ENCODE measurements at places on chromosomes 11 and 22.

- no peak for DNase-seq
Measured at GRCh38 chr22:38513063-38513462, 7.0 kb upstream of the DDX17 start.

GRCh38 chr22:31099386-31099785, 8.0 kb downstream of the SELENOM start:
- DNase-seq = no peak

DNA sequence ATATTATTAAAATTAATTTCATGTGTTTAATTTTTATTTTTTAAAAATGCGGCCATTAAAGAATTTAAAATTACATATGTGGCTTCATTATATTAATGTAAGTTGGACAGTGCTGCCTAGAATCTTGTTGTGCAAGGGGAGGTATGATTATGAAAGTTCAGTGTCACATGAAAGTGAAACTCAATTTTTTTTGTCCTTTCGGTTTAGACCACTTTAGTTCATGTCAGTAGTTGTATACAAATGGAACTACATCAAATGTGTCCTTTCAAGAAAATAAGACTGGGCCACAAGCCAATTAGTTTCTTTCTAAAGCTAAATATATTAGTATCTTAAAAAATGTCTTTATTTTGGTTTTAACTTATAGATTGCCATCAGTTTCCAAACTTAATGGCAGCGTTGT, 35.7 kb downstream of the TBCEL start:
- no peak for DNase-seq

GRCh38 chr11:107859459-107860239, 1.1 kb upstream of the SLC35F2 start:
- DNase-seq = peak; percentile 26

- peak; percentile 83 for DNase-seq
Measured at GRCh38 chr11:76669901-76670484, 554 bp downstream of the LRRC32 start.

GRCh38 chr22:45648301-45649117, 23.1 kb upstream of the ATXN10 start:
- no peak for DNase-seq

GRCh38 chr22:20219667-20220628, 48.2 kb downstream of the RTN4R start:
- no peak for DNase-seq

DNA sequence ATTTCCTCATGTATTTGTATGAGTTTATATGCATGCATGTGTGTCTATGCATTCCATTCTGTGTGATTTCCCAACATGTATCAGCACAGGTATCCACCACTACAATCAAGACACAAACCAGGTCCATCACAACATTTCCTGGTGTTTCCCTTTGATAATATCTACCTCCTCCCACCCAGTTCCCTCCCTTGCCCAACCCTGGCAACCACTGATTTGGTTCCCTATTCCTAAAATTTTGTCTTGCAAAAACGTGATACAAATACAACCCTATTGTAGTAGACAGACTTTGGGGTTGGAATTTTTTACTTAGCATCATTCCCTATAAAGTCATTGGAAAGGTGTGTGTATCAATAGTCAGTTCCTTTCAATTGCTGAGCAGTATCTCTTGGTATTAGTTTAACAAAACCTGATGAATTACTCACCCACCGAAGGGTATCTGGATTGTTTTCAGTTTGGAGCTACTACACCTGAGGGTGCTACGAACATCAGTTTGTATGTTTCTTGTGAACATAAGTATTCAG, 51.8 kb upstream of the IGLL5 start:
- no peak for DNase-seq

GRCh38 chr22:17336061-17336460, 33.2 kb upstream of the CECR2 start:
- DNase-seq = no peak

GRCh38 chr11:125433454-125434121, 62.5 kb downstream of the FEZ1 start:
- peak; percentile 60 for DNase-seq

- no peak for DNase-seq
Measured at GRCh38 chr22:36311386-36312085, 58.6 kb downstream of the APOL1 start.

DNA sequence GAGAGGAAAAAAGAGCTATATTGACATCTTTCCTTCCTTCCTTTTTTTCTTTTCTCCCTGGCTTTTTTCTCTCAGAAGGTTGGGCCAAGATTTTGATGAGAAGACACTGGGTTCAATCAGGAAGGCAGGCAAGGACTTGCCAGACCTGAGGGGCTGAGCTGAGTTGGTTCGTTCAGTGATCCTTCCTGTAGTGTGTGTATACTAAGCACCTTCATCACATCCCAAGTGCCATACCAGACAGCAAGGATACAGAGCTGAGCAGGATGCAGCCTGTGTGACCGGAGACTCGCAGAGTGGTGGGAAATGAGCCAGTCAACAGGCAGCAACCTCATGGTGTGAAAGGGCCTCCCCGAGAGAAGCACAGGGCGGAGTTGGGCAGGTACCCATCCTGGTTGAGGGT, 95.5 kb downstream of the SPON1 start:
- no peak for DNase-seq

DNA sequence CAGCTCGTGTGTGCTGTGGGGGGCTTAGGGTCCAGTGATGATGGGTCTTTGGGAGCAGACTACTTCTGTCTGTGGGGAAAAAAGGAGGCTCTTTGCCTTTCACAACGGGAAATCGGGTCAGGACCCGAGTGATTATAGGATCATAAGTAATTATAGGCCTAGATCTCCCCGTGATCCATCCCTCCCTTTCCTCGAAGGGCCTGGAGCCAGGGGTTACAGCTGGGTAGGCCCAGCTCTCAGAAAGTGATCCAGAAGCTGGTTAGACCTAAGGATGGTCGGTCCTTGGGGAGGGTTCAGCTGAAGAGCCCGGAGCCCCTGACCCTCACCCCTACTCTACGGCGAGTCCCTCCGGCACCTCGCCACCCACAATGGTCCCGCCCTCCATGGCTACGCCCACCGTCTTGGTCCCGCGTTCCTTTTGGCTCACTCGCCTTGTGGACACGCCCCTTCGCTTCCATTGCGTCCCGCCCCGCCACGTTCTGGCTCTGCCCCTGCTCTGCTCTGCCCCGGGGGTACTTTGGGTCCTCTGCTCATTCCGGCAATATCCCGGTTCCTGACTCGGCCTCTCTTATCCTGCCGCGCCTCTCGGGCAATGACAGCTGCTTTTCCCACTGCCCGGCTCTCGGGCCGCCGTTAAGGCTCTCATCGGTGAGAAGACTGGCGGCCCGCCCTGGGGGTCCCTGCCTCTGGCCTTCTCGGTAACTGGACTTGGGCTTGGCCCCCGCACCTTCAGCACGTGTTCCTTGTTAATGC, 5.0 kb downstream of the IGSF22 start:
- DNase-seq = peak; percentile 67

DNA sequence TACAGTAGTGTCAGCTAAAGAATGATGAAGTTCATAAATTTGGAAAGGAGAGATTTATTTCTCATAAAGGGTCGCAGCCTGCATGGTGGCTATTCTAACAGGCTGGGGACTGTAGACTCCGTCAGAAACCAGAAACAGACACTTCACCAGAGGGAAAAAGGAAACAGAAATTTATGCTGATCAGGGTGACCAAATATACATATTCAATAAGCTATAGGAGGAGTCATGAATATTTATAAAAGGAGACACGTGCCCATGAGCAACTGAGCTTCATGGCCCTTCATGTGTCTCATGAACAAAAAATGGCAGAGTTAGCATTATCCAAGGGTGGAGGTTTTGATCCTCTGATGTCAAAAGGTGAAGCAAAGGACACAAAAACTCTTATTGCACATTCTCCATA, 392.1 kb downstream of the LARGE1 start:
- DNase-seq = no peak

- DNase-seq = no peak
Measured at GRCh38 chr11:34869425-34869824, 46.8 kb downstream of the APIP start.

GRCh38 chr11:6627762-6628241, 8.6 kb upstream of the TPP1 start:
- DNase-seq = no peak

DNA sequence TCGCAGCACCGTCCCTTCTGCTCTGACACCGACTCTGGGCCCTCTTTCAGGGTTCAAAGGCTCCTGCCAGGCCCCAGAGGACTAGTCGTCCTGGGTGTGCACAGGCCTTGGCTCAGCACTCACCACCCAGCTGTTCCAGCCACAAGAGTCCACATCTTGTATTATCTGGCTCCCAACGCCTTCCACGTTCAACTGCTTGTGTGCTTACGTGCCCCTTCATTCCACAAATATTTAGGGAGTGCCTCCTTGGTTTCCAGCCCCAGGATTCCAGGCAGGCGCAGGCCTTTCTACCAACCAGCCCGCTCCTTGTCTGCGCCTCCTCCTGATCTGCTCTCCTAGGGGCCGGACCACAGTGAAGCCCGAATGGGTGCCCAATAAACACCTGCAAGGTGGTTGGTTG, 70.9 kb downstream of the SCUBE1 start:
- DNase-seq = no peak

DNA sequence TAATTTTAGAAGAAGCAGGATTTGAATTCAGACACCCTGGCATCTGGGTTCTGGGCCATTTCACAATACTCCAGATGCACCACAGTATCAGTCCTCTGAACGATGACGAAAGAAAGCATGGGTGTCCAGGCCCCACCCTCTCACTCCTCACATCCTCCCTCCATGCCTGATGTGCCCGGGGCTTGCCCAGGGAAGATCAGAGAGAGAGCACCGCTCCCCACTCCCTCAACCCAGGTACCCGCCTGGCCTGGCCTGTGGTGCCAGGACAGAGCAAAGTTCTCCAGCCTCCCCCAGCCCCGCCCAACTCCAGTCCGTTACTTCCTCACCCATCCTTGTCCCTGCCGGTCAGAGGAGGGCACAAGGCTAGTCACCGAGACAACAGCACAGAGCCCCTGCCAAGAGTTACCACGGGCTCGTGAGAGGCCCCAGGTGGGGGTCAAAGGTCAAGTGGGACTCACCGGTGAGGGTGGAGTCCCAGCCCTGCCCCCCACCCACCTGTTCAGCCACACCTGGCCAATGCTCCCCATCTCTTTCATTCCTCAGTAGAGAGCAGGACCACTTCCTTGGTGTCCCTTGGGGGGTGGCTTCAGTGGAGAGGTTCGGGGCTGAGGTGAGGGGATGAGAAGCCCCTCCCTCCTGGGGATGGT, 8.1 kb downstream of the BCL9L start:
- no peak for DNase-seq

DNA sequence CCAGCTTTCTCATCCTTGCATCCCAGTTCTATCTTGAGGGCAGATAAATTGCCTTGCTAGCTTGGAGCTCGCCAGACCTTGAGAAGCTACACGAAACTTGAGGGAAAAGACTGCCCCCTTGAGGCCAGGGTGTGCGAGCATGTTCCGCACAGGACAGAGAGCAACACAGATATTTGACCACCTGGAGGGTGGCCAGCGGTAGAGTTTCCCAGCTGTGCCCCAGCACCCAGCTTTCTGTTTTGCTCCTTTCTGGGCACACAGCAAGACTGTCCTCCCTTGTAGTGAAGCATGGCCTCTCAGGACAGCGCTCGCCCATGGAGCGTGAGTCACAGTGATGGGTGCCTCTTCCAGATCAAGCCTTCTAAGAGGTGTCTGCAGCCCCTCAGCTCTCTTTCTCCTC, 23.5 kb downstream of the SPATA19 start:
- DNase-seq = no peak

- DNase-seq = no peak
Measured at GRCh38 chr11:18492888-18493287, 33.9 kb downstream of the TSG101 start.

GRCh38 chr11:117071344-117071787, 26.9 kb downstream of the SIK3 start:
- peak; percentile 43 for DNase-seq

- DNase-seq = no peak
Measured at GRCh38 chr11:14073849-14074476, 111.4 kb downstream of the SPON1 start.

DNA sequence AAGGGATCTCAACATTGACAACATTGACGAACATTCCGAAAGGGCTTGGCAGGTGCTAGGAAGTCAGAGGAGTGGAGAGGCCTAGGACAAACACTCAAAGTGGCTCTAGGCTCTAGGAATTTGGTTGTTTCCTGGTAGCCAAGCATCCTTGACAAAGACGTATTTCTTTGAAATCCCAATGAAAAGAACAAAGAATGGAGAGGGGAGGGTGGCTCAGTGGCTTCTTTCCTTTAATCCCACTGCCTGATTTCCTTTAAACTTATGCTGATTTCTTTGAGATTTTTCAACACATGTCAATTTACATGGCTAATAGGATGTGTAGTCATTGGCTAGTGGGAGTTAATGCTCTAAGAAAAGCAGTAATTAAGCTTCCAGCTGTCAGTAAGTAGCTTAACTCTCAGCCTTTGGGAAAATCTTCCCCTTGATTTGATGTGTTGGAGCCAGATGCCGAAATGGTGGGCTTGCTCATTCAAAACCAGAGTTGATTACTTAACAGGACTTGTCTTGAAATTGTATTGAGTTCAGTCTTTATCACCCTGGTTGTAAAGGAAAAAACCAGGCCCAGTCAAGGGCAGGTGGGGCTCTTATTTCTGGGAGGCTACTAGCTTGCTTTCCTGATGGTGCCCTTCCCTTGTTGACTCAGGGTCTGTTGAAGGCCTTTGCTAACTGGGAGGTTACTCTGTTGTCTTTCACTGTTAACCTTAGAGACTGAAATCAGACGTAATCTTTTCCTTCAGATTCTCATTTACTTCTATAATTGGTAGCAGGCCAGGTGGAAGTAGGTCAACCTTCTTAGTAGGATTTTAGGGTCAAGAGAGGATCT, 44.6 kb upstream of the SORL1-AS1 start:
- DNase-seq = no peak

GRCh38 chr11:93249459-93250220, 51.8 kb upstream of the SLC36A4 start:
- DNase-seq = no peak

DNA sequence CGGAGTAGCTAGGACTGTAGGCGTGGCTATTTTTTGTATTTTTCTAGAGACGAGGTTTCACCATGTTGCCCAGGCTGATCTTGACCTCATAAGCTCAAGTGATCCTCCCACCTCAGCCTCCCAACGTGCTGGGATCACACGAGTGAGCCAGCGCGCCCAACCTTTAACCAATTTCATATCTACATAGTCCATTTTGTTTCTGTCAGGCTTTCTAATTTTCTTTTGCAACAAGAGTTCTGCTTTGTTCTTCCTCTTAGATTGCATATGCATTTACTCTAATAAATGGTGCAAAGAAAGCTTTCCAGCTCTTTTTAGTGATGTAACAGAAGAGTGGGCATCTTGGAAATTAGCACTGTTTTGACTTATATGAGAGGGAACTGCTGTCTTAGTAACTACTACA, 13.3 kb downstream of the RTN3 start:
- no peak for DNase-seq
